ENCODE measurements at places on chromosomes 5 and 9.

DNA sequence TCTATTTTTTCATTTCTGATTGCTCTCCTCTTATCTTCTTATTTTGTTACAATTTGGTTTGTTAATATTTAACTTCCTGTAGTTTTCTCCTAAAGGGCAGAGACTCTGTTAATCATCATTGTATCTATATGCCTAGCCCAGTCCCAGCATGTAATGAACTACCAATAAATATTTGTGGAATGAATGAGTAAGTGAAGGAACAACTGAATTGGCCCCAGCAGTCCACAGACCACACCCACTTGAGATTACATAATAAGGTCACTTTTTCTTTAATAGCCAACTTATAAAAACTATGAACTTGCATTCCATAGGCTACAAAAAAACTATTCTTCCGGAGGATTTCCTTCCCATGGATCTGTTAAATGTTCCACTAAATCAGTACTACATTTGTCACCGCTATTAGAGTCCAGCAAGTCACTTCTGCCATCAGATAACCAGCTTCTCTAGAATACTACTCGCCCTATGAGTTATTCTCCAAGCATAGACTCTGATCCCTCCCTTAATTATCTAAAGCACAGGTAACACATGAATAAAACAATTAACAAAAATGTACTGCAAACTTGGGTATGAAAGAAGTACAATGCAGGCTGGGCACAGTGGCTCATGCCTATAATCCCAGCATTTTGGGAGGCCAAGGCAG, 27.5 kb upstream of the TNPO1 start:
- no peak for DNase-seq

GRCh38 chr5:169576181-169576598, 7.4 kb upstream of the SPDL1 start:
- no peak for DNase-seq

DNA sequence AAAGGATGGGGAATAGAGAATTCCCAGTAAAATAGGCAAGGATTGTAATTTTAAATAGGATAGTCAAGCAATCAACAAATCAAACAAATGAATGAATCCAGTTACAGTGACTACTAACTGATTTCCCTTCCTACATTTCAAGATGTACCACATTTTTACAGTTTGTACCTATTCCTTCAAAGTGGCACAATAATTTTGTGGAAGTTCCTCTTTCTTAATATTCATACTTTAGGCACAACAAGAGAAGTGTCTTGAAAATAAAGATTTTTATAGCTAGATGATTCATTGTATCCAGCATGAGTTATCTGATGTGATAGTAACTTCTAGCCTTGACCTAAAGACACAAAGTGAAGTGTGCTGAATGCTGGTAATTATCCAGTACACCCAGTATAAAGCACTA, 122.2 kb upstream of the ACOT12 start:
- no peak for DNase-seq

GRCh38 chr9:119164716-119165115, 204.5 kb downstream of the BRINP1 start:
- no peak for DNase-seq

GRCh38 chr9:88388203-88388885, at the start of gene SPIN1:
Gene SPIN1 (plus strand): TSS chr9:88388444. CDS start chr9:88426540, 38,096 bp downstream.
- peak; percentile 48 for DNase-seq

GRCh38 chr5:53084546-53085255, 24.9 kb downstream of the MOCS2 start:
- DNase-seq, result no peak

DNA sequence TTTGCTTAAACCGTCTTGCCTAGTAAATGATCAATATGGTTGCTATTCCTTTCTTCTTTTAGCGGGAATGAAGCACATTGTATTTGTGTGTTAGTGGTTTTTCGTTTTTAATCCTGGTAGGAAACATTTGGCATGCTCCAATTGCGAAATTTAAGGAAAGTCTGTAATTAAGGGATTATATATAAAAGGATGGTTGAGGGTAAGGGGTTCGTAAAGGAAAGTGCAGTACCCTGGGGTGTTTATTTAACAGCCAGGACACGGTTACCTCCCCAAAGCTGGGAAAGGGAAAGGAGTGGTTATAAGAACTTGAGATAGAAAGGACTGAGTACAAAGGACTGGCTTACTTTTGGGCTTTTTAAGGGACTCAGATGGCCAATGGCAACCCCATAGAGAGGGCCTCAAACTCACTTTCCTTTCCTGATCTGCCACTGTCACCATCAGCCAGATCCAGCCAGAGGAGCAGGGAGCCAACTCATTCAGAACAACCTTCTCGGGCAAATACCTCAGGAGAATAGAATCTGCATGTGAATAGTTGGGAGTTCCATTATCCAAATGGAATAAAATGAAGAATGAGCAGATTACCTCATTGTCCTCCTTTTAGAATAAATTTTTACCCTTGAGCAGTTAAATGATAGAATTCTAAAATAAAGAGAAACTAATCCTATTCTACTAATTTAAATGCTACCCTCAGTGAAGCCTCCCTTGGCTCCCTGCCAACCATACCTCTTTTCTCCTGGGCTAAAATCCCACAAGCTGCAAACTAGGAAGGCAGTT, 117.7 kb downstream of the SNCAIP start:
- DNase-seq, result no peak

GRCh38 chr5:97338729-97339128, 155.7 kb upstream of the RIOK2 start:
- no peak for DNase-seq

DNA sequence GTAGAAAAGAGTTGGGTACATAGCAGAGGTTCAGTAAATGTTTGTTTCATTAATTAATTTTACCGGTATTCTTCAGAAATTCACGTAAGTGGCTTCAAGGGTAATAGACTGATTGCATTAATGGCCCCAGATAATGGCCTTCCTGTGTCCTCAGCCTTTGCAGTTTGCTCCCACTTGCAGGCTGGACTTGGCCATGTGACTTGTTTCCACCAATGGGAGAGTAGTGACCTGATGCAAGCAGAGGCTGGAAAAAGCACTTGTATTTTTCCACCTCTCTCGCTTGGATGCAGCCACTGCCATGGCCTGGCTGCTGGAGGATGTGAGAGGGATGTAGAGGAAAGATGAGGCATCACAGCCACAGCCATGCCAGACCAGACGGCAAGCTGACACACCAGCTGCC, 480.9 kb downstream of the CDK5RAP2 start:
- DNase-seq, result no peak

DNA sequence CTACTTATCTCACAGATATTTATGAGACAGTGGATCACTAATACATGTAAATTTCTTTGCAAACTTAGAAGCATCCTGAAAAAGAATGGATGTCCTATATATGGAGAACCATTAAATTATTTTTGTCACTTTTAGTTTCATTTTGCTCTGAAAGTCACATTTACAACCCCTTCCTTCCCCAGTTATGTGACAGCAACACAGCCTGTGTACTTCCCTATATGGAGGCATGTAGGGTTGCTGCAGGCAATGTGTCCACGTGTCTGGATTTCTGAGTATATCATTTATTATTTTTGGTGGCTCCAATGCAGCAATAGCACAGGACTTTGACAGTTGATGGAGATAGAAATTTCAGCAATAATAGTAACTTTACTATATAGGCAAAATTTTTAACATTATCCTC, 156.4 kb downstream of the ST8SIA4 start:
- DNase-seq, result no peak

GRCh38 chr9:14958989-14959388, 48.8 kb upstream of the FREM1 start:
- no peak for DNase-seq

GRCh38 chr5:177335701-177336065, 15.8 kb downstream of the LMAN2 start:
- DNase-seq, result no peak

DNA sequence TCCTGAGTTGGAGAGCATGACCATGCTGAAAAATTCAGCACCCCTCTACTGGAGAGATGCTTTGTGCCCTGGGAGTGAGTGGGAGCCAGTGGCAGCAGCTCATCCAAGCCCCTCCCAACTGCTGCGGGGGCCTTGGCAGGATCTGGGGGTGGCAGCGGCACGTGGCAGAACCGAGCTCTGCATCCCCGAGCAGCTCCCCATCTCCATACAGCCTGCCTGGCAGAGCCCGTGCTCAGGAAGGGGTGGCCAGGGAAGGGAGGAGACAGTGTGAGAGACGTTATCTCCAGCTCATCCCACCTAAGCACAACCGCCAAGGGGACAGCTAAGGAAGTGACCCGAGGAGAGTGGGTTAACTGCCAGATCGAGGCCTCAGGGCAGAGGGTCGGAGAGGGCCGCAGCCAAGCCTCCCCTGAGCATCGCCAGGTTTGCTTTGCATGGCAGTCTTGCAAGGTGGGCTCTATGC, 17.2 kb upstream of the DPM2 start:
- no peak for DNase-seq

GRCh38 chr5:35436400-35437057, 181.1 kb upstream of the SPEF2 start:
- DNase-seq, result peak; percentile 38

DNA sequence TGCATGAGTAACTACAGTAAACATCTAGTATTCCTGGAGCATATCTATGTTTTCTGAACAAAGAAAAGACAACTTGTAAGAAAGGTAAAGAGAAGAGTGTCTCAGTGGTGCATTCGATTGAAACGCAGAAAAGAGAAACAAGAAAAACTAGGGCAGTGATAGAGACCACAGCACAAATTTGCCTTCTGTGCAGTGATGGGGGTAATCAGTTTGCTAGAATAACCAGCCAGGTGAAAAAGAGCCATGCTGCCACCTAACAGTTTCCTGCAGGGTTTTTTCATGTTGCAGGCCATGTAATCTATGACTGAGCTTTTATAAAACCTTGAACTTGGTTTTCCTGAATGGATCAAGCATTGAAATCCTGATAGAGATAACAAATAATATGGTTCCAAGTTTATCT, 198.4 kb upstream of the MEF2C start:
- DNase-seq, result no peak

GRCh38 chr5:170076211-170076610, 29.5 kb upstream of the FOXI1 start:
- no peak for DNase-seq

DNA sequence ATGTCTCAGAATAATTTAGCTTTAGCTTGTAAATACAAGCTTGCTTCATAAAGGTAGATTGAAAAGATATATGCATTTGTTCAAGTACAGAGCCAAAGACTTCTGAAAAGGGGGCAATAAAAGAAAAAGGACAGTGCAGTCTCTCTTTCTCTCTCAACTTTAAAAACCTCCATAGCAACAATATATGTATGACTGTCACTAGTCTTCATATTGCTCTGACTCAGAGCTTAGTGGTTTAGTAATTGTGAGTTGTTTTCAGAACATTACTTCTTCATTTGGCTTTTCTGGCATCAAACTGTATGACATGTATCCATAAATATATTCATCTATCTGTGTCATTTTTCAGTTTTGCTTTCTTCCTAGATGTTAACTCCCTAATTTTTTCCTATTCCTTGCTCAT, 194.6 kb upstream of the KIF2A start:
- no peak for DNase-seq

DNA sequence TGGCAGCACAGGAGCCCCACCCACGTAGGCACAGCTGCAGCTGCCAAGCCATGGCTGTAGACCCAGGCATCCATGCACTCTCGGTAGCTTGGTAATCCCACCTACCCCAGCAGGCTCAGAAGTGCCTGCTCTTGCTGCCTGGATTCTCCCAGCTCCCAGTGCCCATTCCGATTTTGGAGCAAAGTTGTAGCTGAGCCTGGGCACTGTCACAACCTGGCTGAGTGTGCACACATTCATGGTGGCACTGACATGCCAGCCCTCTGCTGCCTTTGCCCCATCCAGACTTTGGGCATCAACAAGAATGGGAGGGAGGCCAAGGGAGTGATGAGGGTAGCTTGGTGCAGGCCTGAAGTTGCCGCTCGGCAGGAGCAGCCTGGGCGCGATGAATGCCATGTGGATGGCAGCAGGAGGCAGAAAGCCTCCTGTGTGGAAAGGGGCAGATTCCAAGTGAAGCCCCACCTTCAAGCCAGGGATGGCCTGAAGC, 936.6 kb upstream of the PTPRD start:
- no peak for DNase-seq

GRCh38 chr9:4939118-4939561, 45.9 kb upstream of the JAK2 start:
- peak; percentile 33 for DNase-seq

DNA sequence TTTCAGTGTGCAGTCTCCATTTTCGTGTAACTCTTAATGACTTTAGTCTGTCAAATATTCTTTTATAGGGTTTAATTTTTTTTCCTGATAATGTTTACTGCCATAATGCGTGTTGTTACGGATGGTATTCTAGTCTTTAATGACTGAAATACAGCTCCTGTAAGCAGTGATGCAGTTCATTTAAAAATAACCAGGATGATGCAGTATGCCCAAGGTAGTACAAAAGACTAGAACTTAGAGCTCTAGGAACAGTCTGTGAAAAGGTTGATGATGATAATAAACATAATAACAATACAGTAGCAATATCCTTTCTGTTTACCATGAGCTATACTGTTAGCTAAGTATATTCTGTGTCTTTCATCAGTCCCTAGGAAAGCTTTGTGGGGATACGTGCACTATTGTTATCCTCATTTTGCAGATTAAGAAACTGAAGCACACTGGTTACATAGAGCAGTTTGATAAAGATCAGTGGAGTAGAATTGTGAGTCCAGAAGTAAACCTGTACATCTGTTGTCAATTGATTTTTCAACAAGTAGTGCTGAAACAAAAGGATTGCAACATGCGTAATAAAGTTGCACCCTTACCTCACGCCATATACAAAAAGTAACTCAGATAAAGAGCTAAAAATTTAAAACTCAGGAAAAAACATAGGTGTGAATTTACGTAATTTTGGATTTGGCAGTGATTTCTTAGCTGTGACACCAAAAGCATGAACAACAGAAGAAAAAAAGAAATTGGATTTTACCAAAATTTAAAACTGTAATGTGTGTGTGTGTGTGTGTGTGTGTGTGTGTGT, 64.5 kb downstream of the MTREX start:
- no peak for DNase-seq

- no peak for DNase-seq
Observed at GRCh38 chr5:140075371-140075770, 32.3 kb upstream of the NRG2 start.

DNA sequence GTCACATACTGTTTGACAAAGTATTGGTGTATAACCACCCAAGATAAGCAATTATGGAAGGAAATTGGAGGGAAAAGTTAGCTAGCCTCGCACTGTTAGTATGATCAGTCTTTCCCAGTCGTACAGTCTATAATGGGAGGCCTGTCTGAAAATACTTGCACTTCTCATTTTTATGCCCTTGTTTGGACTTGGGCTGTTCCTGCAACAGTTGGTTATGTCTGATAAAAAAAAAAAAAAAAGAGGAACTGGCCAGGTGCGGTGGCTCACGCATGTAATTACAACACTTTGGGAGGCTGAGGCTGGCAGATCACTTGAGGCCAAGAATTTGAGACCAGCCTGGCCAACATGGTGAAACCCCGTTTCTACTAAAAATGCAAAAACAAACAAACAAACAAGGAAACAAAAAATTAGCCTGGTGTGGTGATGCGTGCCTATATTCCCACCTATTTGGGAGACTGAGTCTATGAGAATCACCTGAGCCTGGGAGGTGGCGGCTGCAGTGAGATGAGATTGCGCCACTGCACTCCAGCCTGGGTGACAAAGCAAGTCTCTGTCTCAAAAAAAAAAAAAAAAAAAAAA, 58.3 kb upstream of the ANKRD33B start:
- DNase-seq, result no peak

- DNase-seq, result no peak
Observed at GRCh38 chr5:40999966-41000365, 71.2 kb downstream of the MROH2B start.

- DNase-seq, result peak; percentile 4
Observed at GRCh38 chr9:1837453-1838084, 177.6 kb upstream of the SMARCA2 start.
